ENCODE measurements at places on chromosomes 3 and 15.
A peak's percentile ranks its signal among the peaks of the same experiment; 100 is the strongest.

DNA sequence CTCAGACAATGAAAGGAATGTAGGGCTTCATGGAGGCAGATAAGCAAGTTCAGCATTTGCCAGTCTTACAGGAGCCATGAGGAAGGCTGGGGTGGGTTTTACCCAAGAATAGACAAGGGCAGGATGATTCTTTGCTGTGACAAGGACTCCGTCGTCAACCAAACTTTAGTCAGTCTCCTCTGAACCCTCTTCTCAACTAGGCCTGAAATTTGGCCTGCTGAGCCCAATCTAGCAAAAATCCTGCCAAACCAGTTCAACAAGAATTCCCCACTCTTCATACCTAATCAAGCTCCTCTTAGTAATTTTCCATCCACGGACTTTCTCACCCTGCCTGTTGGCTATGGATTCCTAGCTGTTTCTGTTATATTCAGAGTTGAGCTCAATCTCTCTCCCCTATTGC, 280.5 kb downstream of the TBL1XR1 start:
- DNase-seq: no peak

DNA sequence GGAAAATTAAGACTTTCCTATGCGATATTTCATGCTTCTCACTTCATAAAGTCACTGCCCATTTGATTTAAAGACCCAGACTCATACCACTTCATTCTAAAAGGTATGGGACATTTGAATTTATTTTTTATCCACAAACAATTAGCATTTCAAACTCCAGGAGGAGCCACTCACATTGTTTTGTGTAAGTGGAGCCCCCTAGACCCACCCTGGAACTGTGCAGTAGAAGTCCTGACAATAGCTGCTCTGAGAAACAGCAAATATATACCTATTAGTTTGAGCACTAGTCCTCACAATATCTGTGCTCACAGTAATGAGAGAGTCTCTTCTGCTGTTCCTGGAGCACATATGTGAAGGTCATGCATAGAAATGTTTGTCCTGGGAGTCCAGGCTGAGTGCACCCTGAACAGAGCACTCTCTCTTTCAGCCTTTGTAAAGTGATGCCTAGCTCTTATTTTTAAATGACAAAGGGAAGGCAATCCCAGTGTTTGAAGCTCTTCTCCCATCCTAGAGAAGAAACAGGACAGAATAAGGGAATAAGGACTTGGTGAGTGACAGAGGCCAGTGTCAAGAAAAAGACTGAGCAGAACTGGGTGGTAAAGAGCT, 127.5 kb upstream of the STRIT1 start:
- DNase-seq: no peak

DNA sequence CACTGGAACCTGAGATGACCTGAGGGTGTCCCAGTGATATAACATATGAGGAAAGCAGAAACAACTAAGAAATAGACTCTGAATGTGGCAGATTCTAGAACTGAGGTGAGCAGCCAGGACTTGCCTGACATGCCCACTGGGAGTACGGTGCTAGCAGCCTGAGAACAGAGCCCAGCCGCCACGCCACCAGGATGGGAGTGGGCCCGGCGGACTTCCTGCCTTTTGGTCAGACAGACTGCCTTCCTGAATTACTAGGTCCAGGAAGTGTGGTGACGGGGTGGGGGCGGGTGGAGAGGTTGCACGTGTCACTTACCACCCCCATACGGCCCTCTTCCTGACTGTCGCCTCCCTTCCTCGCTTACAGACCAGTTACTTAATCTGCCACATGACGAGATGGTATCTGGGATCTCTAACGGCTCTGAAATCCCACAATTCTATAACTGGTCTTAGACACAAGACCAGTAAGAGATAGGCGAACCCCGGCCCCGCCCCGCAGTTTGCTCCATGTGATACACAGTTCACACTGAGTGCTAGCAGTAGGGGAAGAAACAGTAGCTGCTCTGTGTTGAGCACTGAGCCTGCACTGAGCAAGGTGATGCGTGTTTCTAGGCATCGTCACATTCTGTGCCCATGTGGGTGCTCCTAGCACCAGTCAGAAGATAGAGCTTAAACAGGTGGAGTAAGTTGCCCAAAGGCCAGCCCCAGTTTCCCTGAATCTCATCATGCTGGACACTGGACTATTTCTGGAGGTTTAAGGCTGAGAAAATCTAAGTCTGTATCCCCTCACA, 95.7 kb downstream of the CPN2 start:
- peak; percentile 35 for DNase-seq

DNA sequence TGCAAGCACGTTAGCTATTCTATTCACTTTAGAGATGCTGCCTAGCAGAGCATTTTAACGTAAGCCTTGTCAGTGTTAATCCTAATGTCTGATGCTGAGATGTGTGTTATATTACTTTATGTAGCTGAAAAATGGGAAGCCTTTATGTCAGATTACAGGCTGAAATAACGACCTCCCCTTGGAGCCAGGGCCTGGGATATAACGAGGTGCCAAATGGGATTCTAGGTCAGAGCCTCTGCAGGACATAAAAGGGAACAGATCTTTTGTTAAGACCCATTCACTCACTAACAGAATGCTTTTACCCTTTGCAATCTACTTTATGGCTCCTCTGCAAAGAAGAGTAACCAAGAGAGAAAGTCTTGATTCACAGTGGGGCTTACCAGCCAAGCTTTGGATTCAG, 815.5 kb upstream of the CFAP20DC start:
- DNase-seq: no peak

DNA sequence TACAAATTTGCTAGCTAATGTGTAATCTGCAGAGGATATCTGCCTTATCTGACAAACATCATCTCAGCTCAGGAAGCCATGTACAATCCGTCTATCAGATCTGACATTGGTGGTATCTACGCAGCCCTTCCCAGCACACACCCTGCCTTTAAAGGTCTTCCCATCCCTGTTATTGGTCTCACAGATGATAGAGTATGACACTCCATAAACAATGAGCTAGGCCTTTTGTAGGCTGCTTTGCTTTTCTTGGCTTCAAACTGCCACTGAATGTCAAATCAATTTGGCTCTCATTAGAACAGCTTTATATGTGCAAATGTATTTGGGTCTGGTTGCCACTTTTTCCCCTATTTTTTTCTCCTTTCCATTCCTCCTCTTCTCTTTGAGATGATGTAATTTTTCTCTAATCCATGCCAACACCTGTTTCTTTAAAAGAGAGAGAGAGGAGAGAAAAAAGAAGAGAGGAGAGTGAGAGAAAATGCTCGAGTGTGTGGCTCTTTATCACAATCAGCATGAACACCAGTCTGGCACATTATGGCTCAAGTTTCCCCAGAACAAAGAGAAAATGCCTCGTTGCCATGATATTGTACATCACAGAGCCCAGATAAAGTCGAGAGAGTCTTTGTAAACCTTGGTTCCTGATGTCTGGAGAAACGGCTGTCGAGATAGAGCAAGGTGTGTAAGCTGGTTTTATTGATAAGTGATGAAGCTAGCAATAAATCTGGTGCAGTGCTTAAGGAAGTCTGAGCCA, 80.8 kb upstream of the DPH6 start:
- no peak for DNase-seq

GRCh38 chr3:23430781-23431398, 227.8 kb downstream of the UBE2E2 start:
- no peak for DNase-seq

- DNase-seq: no peak
Observed at GRCh38 chr3:69082361-69082760, 2.2 kb upstream of the UBA3 start.

- DNase-seq: no peak
Observed at GRCh38 chr3:120767106-120767505, 24.6 kb downstream of the GTF2E1 start.

DNA sequence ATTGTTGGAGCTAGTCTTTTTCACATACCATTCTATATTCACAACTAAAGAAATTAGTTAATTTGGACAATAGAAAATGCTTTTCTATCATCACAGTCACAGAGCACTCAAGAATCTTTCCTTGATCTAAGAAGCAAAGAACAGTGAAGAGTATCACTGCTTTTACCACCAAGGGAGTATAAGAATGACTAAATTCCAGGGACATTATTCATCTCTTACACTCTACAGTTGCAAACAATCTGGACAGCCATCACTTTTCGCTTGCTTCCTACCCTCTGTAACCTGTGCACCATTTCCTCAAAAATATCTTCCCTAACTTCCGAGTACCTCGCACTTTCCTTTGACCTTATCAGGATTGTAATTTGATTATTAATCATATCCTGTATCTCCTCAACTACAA, 359.5 kb upstream of the TMCO5A start:
- DNase-seq: no peak

- no peak for DNase-seq
Observed at GRCh38 chr15:24856397-24857390, 98.1 kb upstream of the SNRPN start.

GRCh38 chr3:139611528-139611927, 66.2 kb downstream of the NMNAT3 start:
- DNase-seq: no peak

DNA sequence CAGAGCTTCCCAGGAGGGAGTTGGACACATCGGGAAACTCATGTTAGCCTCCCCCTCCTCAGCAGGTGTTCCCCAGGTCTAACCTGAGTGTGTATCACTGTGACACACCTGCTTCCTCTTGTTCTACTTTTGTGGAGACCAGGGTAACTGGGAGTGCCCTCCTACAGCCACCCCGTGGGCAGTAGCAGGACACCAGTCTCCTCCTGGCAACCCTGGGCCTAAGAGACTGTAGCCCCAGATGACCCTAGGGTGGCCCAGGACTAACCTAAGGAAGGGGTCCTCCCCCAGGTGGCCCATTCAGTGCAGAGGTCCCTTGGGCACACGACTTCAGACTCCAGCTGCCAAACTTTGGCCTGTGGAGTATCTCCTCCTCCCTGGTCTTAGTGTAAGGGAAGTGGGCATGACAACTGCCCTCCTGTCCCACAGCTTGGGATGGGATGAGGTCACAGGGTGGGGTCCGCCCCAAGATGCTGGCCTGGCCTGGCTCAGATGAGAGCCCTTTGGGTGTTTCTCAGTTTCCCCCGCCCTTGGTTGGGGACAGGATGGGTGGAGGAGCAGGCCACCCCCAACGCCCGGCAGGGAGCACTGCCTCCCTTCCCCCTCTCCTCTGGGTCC, 4.8 kb downstream of the CSK start:
- no peak for DNase-seq

GRCh38 chr3:100067589-100067988, 46.7 kb downstream of the FILIP1L start:
- DNase-seq: no peak

DNA sequence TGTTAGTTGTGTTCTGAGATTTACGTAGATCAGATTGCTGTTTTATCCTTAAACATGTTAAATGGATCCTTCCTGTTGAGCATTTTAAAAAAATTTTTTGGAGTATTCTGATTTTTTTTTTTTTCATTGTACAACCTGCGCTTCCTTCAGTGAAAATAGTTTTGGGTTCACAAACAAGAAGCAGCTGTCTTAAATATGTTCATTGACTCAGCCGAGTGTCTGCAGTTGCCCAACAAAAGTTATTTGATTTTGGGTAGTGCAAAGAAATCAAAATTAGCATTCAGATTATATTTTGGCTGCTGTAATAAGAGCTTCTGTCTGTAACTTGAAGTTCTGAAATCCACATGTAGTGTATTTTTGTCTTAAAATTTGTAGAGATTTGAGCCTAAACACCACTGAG, 148.2 kb downstream of the BBX start:
- no peak for DNase-seq

GRCh38 chr3:27194861-27195483, 174.2 kb downstream of the NEK10 start:
- DNase-seq: no peak

DNA sequence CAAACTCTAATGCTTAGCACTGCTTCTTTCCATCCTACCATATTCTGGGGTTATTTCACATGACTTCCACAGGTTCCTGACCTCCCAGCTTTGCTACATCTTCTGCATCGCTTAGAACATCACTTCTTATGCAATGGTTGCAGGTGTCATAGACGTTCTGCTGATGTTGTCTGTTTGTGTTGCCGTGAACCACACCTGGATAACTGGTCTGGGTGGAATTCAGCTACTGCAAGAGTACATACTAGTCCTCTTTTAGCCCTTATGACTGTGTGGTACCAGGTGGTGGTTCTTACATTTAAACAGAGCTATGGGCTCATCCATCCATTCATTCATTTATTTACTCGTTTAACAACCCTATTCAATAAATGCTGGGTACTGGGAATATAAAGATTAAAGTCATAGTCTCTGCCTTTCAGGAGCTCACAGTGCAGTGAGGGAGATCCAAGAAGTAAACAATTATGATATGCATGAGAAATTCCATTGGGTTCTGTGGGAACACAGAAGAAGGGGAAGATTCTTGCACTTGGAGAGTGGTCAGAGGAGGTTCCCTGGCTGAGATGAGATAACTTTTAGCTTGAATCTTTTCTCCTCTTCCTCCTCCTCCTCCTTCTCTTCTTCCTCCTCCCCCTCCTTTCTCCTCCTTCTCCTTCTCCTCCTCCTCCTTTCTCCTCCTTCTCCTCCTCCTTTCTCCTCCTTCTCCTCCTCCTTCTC, 30.8 kb downstream of the TMEM45A start:
- no peak for DNase-seq

DNA sequence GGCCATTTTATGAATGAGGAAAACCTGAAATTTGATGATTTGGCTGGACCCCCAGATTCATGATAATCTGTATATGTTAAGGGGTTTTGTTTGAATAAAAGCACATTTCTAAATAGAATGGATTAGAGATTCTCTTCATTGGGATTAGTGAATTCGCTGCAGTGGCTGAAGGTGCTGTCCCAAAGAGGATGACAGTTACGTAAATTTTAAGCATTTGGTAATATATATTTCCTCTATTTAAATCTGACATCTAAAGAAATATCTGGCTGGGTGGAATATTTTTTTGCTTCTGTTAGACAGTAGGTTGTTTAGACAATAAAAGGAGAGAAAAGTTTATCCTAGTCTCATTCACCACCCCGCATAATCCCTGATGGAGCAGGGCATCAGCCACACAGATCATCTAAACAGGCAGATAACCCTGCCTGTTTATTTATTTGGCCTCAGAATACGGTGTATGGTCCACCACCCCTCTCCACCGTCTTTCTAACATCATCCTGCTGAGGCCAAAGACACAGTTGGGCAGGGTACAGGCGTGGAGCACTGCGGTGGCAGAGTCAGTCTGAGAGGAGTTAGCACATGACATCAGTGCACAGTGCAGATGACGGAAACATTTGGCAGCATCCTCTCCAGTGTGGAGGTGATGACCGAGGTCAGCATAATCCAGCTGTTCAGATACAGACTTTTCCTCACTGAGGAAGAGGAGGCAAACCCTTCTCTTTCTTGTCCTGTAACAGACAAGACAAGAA, 20.4 kb upstream of the NFKBIZ start:
- DNase-seq: no peak

DNA sequence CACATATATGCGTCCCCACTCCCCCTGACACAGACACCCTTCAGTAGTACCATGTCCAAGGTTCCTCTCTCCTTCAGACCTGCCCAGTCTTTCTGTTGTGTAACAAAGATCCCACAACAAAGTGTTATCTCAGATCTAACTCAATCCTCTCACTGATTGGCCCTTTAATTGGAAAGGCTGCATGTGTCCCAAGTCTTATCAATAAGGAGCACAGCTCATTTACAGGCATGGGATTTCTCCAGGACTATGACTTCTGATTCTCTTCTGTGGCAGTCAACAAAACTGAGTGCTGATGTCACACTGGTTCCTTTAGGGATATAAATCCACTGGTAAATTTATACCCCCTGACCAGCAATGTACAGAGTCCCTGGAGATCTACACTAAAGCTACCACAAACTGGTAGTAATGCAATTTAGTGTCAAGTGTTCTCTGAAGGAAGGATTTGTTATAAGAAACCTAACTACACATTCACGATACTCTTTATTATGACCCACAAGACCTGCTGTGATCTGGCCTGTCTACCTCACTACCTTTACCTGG, 28.1 kb downstream of the CLK3 start:
- DNase-seq: no peak

Data from T-cell (primary cell).